D721Med (cell line): ENCODE measurements at places on chromosomes 1 and 21.

- no peak for DNase-seq
Observed at GRCh38 chr21:26168371-26168770, 2.2 kb downstream of the APP start.

GRCh38 chr1:118828038-118828437 is 160.1 kb downstream of the TBX15 start:
- DNase-seq = no peak

- no peak for DNase-seq
Observed at GRCh38 chr1:30847358-30847972, 61.1 kb downstream of the SDC3 start.

DNA sequence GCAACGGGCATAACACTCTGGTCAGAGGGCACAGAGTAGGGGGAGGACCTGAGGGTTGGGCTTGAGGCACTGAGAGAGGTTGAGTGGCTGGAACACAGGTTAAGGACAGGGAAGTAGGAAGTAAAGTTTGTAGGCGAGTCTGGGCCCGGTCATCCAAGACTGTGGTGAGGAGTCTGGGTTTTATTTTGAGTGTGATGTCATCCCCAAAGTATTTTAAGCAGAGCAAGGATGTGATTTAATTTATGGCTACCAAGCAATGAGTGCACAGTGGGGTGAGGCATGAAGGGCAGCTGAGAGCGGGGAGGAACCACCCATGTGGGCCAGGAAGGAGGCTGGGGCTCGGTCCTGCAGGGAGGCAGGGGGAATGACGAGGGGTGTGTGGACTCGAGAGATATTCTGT is 11.2 kb upstream of the VWA5B1 start:
- no peak for DNase-seq

GRCh38 chr1:203441766-203442165 is 33.8 kb upstream of the PRELP start:
- DNase-seq = peak; percentile 58

DNA sequence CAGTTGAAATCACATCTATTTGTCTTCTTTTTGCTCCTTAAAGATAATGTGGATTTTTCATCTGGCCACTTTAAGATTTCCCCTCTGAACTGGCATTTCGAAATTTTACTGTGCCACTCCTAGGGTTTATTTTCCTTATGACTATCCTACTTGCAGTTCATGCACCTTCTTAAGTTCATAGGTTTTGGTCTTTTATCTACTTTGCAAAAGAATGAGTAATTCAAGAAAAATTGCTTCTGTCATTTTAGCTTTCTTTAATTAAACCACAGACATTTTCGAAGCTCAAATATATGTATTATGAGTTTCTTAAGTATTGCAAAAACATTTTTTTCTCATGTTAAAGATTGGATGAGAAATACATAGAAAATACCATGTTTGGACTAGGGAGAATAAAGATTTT is 1244.8 kb upstream of the TMPRSS15 start:
- no peak for DNase-seq

GRCh38 chr1:3638676-3639075 is 11.2 kb downstream of the WRAP73 start:
- DNase-seq = no peak

- DNase-seq = no peak
Observed at GRCh38 chr1:913491-914130, 10.1 kb upstream of the SAMD11 start.

DNA sequence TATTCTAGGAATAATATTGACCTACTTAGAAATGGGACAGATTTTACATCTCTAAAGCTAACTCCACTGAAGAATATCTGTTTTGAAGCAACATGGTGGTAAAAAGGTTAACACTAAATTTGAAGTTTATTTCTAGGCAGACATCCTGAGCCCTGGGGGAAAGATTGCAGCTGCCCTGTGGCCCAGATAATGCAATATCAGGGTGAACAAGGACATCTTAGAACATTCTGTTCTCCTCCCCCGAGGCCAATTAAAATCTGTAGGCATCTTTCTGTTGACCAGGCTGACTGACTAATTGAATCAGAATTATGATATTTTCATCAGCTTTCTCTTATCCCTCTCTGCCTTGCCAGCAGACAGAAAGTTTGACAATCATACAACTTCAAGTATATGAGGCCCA is 149.8 kb upstream of the DUSP10 start:
- no peak for DNase-seq

DNA sequence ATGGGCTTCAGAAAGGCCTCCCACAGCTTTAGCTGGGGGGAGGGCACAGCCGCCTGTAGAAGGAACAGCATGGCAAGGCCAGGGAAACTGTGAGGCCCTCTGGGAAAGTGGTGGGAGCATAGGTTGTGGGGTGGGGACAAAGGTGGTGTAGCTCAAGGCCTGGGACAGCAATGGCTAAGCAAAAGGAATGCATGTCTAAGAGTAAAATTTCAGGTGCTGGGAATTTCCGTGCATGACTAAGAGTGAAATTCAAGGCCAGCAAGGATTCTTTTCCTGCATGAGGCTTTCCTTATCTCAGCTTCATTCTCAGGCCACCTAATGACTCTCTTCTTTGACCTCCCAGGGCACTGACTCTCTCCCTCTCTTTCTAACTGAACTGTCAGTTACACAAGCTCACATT is 86.5 kb upstream of the WNT4 start:
- no peak for DNase-seq

GRCh38 chr1:225480825-225481434 is 53.1 kb upstream of the LBR start:
- peak; percentile 89 for DNase-seq

DNA sequence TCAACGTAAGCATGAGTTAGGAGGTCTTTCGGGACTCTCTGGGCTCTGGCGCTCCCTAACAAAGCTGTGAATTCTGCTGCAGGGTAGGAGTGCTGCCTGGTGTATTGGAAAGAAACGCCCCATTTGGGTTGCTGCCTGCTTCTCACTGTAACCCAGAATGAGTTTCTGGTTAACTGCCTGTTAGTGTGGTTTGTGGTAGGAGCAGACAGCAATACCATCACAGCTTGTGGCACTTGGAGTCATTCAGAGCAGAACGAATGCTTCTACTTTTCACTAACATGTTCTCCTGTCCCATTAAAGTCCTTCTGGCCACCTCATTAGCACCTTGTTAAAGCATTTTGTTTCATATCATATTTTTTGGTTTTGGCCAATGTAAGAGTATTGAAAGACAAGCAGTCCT is 18.1 kb downstream of the MAP3K7CL start:
- no peak for DNase-seq

DNA sequence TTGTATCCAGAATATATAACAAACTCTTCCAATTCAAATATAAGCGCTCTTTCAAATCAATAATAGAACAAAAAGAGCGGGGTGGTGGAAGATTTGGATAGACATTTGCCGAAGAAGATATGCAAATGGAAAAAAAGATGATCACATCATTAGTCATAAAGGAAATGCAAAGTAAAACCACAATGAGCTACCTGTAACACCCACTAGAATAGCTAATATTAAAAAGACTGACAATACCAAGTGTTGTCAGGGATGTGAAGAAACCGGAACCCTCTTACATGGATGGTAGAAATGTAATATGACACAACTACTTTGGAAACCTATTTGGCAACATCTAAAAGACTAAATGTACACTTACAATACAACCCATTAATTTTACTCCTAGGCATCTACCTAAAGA is 5.7 kb upstream of the TRAF5 start:
- DNase-seq = no peak

- no peak for DNase-seq
Observed at GRCh38 chr1:111656086-111657017, 36.8 kb downstream of the RAP1A start.

- no peak for DNase-seq
Observed at GRCh38 chr1:60857851-60858250, 224.5 kb upstream of the NFIA start.

- no peak for DNase-seq
Observed at GRCh38 chr1:86516335-86516734, 30.5 kb upstream of the CLCA4 start.

DNA sequence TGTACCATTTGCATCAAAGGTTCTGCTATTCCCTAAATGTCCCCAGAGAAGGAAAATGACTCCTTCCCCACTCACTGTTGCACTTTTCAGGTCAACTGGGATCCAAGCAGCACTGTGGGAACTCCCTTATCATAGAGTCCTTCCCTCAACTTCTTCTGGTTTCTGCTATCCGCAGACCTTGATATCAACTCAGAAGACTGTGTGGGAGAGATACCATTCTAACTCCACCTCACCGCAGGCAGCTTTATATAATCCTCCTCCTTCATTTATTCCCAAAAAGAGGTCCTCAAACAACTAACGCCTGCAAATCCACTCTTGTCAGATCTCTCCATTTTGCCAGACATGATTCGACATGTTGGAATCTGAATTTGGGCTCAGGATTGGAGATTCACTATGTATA is 27.3 kb downstream of the LHX9 start:
- no peak for DNase-seq

DNA sequence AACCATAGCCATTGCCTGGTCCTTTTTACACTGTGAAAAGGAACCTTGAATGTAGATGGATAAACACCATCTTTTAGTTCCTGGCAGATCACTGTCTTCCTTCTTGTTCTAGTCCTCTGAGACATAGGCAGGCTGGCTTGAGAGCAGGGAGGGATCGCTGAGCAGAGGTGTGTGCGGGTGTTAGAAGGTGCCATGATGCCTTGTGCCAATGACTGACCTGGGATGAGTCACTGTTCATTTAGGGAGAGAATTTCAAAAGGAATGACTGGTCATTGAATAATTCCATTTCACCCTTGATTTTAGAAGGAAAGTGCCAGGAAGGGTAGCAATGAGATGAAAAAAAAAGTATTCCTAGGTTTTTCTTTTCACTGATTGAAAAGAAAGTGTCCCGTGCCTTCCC is 383.9 kb downstream of the KIF26B start:
- no peak for DNase-seq

GRCh38 chr21:44513389-44514217 is 26.4 kb downstream of the KRTAP10-1 start:
- DNase-seq = no peak

- DNase-seq = no peak
Observed at GRCh38 chr1:17930635-17931034, 175.5 kb downstream of the ACTL8 start.

GRCh38 chr1:28927648-28928313 is 13.4 kb downstream of the EPB41 start:
- DNase-seq = no peak

DNA sequence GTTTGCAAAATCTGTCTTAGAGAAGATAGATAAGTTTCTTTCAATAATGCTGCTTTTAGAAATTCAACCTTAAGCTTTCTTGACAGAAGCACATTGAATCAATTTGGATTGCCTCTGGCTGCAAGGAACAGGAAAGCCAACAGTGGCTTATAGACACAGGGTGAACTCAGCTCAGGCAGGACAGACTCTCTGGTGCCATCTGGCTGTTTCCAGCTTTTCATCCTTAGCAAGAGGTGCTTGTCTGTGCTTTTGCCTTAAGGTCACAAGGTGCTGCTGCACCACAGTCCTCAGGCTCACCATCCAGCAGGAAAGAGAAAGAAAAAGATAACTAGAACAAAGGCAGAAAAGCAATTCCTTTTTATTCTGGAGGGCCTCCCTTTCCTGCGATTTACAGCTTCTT is 93.7 kb upstream of the ETS2 start:
- no peak for DNase-seq

DNA sequence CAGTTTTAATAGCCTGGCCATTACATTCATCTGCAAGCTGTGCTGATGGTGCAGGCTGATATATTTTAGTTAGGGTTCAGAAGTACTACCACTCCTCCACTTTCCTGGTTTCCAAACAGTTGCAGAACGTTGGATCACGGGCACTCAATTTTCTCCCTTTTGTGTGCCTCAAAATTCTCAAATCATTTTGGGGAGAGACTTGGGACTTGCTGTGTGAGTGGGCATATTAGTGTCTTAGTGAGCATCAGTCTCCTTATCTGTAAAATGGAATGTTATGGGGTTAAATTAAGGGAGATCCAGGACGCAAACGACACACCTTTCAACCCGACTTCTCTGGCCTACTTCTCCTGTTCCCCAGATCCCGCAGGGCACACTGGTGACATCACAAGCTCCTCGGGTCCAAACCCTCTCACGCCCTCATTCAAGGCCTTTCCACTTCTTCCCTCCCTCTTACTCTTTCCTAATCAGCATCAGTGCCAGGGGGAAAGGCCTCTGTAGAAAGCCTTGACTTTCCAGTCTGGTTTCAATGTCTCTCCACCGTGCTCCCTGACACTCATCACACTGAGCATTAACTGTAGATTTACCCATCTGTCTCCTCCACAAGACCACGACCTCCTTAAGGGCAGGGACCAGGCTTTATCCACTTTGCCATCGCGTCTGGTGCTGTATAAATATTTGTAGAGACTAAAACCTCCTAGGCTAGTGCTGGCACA is 1.2 kb downstream of the PIGP start:
- no peak for DNase-seq

GRCh38 chr1:46521414-46521813 is 30.0 kb downstream of the KNCN start:
- no peak for DNase-seq

- DNase-seq = no peak
Observed at GRCh38 chr21:41895643-41896493, 16.7 kb upstream of the PRDM15 start.

DNA sequence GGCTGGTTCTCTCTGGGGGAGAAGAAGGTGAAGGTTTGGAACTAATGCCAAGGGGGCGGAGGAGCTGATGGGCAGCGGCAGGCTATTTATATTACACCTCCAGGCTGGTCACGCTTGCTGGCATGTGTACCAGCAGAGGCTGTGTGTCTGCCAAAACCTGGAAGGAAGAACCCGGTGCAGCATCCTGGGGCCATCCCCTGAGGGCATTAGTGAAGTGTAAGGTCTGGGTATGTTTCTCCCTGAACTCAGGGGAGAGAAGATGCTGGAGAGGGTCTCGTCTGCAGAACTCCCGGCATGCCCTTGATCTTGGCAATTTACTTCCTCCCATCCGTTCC is 5.3 kb downstream of the DISP3 start:
- no peak for DNase-seq

DNA sequence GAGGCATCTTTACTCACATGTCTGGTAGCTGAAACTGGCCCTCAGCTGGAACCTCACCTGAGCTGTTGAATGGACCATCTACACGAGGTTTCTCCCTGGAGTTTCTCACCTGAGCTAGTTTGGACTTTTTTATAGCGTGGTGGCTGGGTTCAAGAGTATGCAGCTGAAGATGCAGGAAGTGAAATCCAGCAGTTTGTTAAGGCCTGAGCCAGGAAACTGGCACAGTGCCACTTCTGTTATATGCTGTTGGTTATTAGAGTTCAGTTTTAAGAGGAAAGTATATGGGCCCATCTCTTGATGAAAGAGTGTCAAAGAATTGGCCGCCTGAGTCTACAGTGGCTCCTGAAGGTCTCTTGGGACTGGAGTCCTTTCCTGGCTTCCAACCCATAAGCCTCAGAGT is 35.6 kb downstream of the STUM start:
- DNase-seq = no peak

- no peak for DNase-seq
Observed at GRCh38 chr21:22609802-22610201, 1611.6 kb downstream of the NCAM2 start.
